ENCODE measurements at places on chromosomes 2 and 18.

DNA sequence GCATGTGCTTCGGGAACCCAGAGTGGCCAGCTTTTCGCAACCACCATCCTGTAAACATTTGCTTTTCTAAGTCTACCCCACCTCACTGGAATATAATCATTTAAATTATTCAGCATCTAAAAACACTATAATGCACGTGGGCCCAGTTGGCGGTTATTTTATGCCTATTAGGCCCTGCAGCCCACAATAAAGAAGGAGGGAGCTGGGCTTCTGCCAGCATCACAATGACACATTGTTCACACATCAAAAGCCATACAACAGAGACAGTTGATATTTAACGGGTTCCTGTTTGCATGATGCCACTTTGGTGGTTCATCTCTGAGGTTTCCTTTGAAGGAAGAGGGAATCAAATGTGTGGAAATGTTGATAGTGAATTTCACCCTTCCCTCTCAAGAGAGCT lies 916.0 kb upstream of the CELF4 start:
- DNase-seq: no peak

DNA sequence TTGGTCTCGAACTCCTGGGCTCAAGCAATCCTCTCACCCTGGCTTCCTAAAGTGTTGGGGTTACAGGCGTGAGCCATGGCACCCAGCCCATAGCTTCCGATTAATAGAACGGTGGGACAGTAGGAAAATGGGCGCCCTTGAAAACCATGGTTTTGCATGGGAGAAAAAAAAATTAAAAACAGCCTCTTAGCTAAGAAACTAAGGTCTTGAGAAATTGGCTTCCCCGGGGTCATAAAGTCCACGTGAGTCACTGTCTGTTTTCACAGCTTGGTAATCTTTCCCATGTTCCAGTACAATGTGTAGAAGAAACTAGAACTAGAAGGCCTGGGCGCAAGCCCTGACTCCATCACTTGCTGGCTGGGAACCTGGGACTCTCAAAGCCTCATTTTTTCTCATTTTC lies 20.7 kb downstream of the B3GNT2 start:
- DNase-seq: peak; percentile 62

DNA sequence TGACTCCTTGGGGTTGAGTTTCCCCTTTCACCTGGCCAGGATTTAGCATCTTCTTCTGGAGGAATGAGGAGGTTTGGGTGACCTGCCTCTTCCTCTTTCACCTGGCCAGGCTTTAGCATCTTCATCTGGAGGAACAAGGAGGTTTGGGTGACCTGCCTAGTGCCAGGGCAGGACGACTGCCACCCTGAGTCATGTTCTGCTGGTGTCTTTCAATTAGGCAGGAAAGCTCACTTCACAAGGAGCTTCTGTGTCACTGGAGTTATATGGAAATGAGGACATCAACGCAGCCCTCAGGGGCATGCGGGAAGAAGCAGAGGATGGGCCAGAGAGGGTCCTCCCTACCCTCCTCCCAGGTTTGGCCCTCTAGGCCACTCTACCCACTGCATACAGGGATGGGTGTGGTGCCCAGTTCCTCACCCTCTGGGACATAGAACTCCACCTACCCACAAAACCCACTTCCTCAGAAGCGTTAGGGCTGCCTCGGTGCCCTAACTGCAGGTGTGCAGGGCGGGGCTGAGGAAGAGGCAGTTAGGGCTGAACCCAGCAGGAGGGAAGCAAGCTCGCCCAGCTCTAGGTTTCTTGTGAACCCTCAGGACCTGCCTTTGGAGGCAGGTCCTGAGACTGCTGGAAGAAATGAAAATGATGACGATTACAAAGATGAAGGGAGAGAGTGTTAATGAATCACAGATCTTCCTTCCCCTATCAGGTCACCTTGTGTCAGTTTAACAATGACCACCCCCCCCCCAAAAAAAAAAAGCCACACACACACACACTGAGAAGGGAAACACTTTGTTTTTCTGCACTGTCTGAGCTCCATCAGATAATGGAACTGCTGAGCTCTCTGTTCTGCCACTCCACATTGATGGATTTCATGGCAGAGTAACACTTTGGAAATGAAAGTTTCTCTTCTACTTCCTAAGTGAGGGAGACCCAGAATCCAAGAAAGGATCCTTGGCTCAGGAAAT lies 71.0 kb downstream of the ARL4C start:
- no peak for DNase-seq

DNA sequence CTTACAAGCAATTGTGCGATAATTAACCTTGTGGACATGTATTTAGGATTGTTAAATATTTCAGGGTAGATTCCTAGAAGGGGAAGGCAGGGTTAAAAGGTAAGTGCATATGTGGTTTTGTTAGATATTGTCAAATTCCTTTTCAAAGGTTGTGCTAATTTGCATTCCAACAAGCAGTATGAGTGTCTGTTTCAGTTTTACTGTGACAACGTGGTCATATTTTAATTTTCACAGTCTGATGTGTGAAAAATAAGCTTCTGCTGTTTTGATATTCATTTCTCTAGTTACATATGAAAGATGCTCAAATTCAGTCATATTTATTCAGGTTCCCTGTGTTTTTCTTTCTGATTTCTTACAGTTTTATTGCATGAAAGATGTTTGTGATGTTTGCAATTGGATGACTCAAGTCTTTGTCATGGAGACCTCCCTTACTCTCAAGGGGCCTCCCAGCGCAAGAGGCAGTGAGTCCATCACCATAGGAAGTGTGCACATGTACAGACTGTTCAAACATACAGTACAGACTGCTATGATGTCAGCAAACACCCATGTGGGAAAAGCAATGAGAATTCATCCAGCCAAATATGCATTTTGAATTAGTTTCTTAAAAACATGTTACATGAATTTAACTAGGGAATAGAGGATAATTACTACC lies 310.8 kb downstream of the GALR1 start:
- DNase-seq: no peak

- DNase-seq: no peak
These were observed 34.1 kb downstream of the GLI2 start for GRCh38 chr2:120769787-120770120.

DNA sequence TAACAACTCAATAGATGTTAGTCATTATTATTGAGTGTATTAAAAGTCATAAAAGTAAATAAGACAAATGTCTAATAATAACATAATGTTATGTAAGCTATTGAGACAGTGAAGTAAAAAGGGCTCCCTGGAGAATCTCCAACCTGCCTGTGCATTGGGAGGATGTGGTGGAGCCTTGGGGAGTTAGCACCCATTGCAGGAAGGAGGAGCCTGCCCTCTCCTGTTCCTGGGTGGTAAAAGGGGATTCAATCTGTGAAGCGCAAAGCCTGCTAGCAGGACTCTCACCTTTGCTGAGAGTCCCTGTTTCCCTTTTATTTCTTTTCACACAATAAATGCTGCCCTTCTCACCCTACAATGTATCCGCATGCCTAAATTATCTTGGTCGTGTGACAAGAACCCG lies 206.1 kb downstream of the RAB3GAP1 start:
- DNase-seq: no peak

- no peak for DNase-seq
These were observed 385.2 kb downstream of the ARHGAP15 start for GRCh38 chr2:143514413-143514812.

DNA sequence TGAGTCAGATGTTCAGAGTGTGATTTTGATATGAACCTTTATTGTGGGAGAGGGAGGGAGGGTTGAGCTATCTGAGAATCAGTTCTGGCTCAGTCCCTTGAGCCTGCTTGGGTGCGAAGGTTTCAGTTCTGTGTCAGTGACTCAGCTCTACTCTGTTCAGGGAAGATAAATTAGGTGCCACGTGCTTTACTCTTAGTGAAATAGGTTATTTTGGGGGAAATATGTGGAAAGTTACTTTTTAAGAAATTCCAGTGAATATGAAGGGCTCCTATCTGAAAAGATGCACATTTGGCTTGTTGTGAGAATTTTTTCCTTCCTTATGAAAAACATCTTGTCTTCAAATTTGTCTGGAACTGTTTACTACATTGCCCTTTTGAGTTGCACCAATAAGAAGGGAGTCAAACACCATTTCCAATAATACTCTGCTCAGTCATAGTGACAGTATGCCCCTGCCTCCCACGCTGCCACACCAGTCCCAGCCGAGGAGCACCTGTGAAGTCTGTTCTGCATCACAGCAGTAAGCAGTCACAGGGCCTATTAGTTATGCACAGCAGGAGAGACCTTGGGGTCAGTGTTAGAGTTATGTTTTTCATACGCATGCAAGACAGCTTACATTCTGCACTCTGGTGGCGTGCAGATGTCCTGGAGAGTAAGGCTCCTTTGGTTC lies 32.8 kb upstream of the DNAH7 start:
- DNase-seq: no peak

DNA sequence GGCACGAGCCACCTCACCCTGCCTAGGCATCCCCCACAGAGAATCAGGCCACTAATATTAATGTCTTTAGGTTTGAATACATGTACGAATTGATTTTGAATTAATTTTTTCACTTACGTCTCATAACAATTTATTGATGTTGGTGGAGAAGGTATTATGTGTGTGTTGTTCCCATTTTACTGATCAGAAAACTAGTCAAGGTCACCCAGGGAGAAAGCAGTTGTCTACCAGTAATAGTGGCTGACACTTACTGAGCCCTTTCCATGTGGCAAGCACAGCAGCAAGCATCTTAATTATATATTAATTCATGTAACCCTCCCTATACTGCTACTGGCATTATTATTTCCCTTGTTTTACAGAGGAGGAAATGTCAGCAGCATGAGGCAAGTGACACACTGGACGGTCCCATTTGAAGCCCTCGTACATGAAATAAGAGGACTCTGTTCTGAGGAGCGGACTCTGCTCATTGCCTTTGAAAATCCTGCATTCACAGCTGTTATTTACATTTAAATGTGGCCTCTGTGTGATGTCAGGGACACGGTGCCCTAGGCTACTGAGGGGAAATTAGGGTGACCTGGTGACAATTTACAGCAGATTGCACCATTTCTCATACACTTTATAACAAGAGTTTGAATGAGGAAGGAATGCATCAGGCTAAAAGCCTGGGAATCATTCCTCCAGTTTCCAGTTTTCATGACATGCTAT lies 30.9 kb upstream of the KCNE4 start:
- DNase-seq: no peak

DNA sequence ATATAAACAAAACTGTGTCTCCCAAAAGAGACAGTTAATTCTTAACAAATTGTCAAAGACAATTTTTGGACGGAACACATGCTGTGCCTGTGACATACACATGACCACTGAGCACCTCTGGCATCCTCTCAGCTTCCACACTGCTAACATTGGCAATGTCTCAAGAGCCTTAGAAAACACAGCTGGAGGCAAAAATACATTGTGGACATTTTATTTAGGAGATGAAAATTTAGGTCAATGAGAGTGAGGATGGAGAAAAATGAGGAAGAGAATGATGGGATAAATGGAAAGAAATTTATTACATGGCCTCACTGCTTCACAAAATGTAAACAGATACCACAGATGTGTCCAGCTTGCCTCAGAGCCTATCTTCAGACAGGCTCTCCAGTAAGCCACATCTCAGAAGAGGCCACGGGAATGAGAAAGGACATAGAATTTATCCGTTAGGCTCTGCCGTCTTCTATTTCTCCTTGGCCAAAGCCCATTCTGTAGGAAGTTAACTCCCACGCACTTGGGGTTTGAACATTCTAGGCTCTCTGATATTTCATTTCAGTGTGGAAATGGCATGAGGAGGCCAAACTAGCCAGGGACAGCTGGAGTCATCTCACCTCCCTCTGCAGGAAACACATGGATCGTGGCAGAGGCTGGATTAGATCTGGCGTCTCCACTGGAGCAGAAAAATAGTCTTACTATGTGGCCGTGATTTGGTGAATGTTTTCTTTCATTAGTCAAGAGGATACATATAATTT lies 519.4 kb upstream of the DSEL start:
- DNase-seq: no peak

GRCh38 chr2:53646788-53647187 lies 120.8 kb upstream of the CHAC2 start:
- no peak for DNase-seq

DNA sequence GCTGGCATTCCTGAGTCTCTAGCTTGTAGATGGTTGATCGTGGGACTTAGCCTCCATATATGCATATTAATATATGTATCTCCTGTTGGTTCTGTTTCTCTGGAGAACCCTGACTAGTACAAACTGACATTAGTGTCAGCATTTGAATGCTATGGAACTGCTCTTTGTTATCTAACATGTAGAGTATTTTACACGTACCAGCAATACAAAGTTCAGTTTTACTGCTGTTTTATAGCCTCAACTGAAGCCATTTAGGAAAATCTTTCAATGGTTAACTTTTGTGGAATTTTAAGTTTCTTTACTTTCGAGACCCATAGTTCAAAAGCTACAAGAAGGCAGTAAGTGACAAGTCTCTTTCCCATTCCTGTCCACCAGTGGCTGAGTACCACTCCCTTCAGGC lies 418.4 kb downstream of the NUP35 start:
- DNase-seq: no peak

DNA sequence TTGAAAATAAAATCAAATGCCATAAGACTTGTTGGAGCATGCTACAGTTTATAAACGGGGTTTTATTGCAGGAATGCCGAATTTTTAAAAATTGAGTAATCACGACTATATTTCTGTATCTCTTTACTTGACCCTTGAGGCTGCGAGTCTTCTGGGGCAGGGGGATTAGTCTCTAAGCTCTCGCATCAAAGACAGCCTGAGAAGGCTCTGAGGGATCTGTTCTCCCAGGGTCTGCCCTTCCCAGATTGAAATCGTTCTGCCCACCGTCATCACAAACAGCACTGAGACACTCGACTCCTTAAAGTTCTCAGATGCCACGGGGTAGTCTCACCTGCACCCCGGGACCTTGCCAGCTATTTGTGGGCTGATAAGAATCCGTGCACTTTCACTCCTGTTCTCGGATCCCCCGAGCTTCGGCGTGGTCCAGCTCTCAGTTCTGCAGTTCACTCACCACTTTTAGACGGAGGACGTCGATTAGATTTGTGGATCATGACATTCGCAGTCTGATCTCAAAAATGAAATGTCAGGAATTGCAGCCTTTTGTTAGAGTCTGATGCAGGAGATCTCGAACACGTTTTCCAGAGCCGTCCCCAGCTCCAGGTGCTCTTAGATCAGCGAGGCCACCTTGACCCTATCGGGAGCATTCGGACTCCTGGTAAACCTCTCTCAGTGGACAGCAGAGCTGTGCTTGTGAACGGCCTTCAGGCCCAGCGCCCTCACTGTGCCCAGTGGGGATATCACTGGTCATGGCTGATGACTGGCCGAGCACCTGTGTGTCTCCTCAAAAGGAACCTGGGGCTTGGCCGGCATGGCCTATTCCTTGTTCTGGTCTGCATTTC lies 43.0 kb downstream of the TWIST2 start:
- no peak for DNase-seq

GRCh38 chr2:238157506-238158017 lies 1.2 kb upstream of the ERFE start:
- DNase-seq: no peak

DNA sequence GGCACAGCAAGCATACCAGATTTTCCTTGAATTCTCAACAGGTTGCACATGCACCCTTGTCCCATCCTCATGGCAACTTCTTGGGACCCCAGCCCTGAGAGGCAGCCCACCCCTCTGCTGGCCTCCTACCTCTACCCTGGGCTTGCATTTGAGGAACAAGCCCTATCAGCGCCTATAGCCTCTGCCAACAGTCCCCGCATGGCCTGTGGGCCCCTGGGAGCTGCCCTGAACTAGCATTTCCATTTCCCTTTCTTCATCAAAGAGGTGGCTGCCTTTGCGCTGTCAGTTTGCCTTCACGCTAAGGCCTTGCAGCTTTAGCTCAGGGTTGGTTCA lies 5.4 kb upstream of the ZAP70 start:
- DNase-seq: no peak
